Stimulated activated CD4-positive, alpha-beta T cell treated with anti-CD3 and anti-CD28 coated beads, Interleukin-4, amount 100 ng/mL, for 1 hour (primary cell): ENCODE measurements at places on chromosomes 3 and 15.

DNA sequence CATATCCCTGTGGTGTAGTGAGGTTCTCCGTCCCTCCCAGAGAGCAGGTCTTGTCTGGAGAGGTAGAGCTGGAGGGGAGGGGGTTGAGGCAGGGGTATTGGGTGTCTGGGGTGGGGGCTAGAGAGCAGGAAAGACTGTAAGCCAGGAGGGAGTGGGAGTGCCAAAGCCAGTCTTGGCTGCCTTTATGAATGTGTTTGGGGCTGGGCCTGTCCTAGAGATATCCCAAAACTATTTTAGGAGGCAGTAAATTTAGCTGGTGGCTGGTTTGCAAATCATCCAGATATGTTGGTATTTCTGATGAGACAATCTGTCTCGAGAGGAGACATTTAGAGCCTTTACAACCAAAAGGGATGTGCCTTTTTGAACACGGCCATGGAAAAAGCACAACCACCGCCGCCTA, 166.6 kb downstream of the TLE3 start:
- DNase-seq: no peak

DNA sequence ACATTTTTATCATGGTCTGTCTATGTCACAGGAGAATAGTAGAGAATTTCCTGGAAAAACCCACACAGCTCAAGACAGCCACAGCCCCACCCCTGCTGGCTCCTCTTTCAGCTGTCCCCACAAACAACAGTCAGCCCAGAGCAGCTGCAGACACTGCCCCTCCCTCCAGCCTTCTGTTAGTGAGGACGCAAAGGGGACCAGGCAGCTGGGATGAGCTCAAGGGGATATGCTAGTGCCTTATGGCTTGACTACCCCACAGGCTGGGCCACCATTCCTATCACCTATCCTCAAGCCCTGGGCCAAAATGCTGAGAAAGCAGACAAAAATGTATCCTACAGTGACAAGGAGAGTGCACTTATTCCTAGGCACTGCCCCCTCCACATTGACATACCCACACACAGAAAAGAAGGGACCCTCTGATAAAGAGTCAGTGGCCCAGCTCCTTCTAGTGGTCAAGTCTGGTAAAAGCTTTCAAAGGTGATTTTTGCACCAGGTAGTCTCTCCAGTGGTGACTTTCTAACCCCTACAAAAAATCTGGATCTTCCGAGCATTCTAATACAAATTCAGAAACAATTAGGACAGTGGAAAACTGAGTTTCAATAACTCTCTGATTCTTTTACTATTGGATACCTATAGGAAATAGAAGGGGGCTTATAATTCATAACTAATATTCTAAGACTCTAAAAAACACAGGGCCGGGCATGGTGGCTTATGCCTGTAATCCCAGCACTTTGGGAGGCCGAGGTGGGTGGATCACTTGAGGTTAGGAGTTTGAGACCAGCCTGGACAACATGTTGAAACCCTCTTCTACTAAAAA, 3.0 kb upstream of the MAP1A start:
- no peak for DNase-seq

DNA sequence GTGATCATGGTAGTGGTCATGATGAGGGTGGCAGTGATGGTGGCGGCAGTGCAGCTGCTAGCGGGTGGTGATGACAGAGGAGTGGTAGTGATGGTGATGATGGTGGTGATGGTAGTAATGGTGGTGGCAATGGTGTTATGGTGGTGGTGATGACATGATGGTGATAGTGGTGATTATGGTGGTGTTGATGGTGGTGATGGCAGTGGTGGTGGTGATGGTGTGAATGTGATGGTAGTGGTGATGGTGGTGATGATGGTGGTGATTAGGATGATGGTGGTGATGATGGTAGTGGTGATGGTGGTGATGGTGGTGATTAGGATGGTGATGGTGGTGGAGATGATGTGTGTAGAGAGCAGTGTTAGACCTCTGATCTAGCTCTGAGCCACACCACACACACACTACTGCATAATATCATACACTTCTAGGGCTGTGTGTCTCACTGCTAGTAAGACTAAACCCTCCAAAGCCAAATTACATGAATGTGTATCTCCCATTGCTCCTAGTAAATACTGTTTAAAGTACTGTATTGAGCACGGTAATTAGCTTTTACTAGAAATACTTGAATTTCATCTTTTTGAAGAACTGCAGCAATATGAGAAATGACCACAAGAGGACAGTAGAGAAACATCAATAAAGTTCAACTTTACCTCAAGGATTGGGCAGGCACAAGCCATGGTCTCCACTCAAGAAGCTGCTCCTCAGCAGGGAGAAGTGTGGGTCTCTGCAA, 28.8 kb downstream of the TMED3 start:
- no peak for DNase-seq

- DNase-seq: no peak
Measured at GRCh38 chr3:45965653-45966052, 22.4 kb downstream of the CXCR6 start.

DNA sequence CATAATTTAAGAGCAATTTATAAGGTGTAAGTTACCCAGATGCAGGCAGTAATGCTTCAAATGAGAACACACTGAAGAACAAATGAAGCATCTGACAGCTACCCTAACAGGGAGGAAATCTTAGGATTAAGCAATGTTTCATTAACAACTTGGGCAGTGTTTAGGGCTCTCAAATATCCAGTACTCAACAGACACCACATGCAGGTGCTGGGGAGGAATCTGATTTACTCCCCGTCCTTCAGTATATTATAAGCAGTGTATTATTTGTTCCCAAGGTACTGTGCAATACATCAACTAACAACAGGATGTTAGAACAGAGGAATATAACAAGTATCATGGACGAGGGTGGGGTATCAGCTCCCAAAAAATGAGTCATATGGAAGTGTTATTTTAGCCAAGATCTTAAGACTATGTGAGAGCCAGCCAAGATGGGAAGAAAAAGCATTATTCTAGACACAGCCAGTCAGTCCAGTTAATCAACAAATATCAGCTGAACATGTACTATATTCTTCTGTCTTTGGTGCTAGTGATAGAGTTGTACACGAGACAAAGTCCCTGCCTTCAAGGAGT, 20.4 kb downstream of the BTBD1 start:
- no peak for DNase-seq

- DNase-seq: no peak
Measured at GRCh38 chr3:196009456-196009855, 72.4 kb downstream of the TFRC start.

DNA sequence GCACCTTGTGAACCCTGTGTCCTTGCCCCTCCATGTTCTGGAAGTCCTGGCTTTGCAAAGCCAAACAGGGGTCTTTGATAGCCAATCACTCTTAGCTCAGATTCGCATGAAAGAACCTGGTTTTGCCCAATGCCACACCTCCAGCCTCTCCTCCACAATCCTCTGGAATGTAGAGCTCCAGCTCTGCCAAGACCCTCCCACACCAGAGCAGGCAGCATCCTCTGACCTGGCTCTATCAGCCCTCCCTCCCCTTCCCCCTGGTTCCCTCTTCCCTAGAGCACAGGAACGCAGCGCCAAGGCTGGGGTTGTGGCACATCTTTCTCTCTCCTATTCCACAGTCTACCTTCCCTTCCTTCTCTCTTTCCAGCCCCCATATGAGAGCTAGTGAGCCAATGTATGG, 133.3 kb downstream of the RPLP1 start:
- no peak for DNase-seq

DNA sequence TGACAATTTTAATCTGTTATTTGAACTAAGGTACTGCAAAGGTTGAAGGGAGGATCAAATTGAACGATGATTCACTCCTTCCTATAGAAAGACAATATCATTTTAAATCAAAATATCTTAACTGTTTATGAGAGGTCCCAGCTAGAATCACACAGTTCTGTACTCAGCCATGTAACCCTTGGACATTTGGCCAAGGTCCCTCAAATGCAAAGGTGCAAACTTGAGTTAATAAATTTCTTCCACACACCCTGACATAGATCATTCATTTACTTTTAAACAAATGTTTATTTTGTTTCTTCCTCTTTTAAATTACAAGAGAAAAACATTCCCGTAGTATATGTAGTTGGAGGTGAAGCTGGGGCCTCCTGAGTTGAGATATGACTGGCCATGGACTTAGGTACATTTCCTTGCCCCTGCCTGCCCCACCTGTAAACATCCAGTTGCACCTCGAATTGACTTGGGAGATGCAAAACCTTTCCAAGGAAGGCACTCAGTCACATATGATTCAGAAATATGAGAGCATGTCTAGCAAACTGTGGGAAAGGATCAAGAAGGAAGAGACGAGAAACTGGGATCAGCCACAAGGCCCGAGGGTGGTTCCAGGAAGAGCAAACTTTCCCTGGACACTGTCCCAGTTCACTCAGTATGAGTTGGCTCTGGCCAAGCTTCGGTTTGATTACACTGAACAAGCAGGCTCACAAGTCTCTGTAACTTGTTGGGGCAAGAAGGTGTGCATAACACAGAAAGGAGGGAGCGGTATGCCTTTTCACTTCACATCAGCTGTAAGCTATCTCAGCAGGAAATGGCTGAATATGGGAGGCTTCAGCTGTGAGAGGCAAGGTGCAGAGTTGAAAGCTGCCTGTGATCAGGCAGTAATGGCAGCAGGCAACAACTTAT, 6.7 kb downstream of the TNFSF10 start:
- DNase-seq: no peak

DNA sequence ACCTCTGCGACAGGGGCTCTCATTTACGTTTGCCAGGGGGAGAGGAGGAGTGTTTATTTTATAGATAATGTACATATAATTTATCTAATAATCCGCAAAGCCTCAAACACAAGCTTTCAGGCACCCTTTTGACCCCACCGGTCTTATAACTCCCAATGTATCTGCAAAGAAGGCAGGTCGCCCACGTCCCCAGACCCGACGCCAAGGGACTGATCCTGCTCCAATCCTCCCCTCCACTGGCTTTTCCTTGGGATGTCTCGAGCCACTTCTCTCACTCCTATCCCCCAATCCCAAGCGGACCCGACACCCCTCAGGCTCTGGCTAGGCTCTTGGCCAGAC, 452 bp downstream of the DCP1A start:
- DNase-seq: no peak
